ENCODE measurements at places on chromosomes 2 and 18.

DNA sequence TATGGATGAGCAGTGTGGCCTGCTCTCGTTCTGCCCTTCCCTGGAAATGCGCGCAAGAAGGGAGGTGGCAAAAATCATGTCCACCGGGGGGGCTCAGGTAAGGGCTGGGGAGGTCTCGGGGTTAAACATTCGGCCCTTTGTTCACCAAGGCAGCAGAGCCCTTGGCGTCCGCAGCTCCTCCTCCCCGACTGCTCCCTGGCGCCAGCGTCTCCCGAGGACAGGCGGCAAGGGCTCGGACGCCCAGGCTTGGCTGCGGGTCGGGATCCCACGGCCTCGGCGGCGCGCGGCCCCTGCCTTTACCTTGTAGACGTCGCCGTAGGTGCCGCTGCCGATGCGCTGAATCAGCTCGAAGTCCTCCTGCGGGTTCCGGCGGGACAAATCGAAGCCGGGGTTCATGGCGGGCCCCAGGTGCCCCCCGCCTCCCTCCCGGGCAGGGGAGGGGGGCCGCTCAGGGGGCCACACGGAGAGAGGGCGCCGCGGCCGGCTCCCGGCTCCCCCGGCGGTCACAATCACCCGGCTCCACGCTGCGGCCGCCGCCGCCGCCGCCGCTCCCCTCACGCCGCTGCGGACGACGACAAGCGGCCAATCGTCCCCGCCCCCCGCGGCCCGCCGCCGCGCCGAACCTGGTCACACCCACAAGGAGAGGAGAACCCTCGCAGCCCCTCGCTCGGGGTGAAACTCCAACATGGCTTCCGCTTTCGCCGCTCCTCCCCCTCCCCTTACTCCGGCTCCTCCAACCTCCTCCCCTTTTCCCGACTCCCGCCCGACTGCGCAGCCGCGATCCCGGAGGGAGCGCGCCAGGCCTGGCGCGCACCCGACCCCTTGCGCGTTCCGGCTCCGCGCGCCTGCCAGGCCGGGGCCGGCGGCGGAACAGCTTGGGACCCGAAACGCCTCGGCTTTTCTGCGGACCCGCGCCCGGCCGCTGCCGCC is at the start of gene MAP4K3:
Gene MAP4K3, minus strand, starts transcription at position 694 of the 930 bp plus-strand sequence. Its CDS starts 298 bp downstream, at position 396.
- DNase-seq = peak; percentile 84

- DNase-seq = no peak
Observed at GRCh38 chr2:233267516-233268245, 16.2 kb downstream of the ATG16L1 start.

GRCh38 chr2:67455219-67456142 is 58.3 kb downstream of the ETAA1 start:
- DNase-seq = no peak

- DNase-seq = no peak
Observed at GRCh38 chr18:43192408-43192807, 76.9 kb upstream of the RIT2 start.

GRCh38 chr2:9910699-9911098 is 40.8 kb upstream of the GRHL1 start:
- DNase-seq = no peak

GRCh38 chr2:39618236-39618635 is 47.5 kb upstream of the TMEM178A start:
- DNase-seq = no peak

DNA sequence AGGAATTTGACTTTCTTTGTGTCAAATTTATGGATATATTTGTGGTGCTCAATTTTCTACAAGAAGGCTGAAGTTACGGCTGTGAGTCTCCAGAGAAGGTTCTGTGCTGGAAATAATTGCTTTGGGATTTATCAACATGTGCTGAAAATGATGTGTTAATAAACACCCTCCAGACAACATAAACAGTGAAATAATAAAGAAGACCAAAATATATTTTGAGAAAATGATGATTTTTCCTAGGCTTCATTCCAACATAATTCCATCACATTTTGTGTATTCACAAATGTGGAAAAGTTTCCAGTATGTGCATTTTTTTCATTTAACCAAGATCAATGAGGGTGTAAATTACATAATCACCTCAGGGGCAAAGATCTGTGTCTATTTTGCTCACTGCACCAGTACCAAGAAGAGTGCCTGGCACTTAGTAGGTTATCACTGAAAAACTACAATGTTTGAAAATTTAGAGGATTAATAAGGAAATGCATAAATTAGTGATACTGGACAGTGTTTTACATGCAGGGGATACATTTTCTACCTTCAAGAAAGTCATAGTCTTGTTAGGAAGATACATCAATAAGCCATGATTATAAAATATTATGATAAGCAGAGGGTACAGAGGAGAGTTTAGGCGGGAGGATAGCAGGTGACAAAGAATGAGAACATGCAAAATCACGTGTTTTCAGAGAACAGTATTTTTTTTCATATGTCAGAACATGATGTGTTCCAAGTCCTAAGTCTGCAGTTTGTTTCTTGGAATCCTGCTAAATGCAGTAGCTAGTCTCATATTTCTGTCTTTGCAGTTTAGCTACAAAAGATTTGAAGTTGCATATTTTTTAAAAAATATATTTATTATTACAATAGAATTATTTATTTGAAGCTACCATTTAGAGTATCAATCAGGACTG is 127.6 kb upstream of the DLGAP1 start:
- DNase-seq = no peak

DNA sequence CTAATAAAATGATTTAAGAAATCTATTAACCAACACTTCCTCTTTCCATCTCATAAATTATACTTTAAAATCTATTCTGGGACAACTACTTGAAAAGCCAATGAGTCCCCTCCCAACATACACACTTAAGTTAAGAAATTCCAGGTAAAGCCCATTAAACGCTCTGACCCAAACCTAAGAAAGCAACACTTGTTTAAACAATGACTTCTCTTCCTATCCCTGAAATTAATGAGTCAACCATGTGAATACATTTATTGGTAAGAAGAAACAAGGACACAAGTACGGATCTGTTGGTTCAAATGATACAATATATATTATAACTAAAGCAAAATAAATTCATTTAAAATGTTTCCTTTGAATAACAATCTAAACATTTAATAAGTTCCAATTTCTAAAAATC is 279.4 kb downstream of the ERBB4 start:
- DNase-seq = no peak

DNA sequence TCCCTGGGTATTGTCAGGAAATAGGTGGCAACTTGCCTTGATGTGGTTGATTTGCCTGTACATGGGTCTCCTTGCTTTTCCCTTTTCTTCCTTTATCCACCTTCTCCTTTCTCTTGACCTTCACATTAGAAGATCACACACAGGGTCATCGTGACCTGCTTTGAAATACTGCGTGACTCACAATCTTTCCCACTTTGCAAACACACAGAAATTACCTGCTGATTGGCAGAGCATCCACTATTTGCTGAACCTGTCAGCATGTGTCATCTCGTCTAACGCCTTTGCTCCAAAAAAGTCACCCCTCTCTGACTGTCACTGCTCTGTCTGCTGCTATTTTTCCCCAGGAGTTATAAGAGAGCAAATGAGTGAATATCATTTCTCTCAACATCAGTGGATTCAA is 60.8 kb downstream of the MYO3B start:
- no peak for DNase-seq

DNA sequence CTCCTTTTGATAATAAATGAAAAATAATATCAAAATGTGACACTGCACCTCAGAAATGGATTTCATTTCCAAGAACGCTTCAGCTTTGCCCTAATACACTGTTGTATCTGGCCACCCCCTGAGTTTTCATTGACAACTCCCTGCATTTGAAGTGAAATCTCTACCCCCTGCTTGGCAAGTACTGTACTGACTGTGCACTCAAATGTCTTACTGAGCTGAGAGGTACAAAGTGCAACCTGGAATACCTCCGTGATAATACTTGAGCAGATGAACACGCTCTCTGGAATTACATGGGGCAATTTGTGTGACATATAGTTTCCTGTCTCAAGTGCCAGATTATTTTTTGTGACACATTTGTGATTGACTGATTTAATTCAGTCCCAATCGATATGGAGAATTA is 231.1 kb downstream of the LRP1B start:
- DNase-seq = no peak

DNA sequence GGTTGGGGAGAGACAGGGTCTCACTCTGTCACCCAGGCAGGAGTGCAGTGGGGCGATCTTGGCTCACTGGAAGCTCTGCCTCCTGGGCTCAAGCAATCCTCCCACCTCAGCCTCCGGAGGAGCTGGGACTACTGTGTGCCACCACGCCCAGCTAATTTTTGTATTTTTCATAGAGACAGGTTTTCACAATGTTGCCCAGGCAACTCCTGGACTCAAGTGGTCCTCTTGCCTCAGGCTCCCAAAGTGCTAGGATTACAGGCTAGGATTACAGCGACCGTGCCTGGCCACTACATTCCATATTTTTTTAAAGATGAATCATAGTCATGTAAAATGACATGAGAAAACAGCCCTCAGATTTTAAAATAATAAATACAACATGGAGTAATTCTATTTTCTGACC is 32.3 kb downstream of the CWC22 start:
- no peak for DNase-seq

DNA sequence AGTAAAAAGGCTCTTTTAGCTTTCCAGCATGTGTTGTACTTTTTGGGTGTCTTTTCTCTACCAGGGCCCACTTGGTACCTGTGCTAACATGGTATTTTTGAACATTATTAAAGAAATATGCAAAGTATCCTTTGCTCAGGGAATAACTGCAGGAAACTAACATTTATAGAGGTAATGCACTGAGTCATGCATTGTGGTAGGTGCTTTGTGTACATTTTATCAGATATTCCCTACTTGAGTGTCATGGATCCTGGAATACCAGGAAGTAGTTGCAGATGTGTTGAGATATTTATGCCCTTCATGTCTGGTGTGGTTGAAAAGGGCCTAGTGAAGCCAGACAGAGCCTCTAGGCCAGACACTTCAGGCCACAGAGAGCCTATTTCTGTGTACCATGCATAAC is 215.5 kb upstream of the CYRIA start:
- DNase-seq = no peak

GRCh38 chr18:28013066-28013465 is 163.9 kb downstream of the CDH2 start:
- DNase-seq = no peak

DNA sequence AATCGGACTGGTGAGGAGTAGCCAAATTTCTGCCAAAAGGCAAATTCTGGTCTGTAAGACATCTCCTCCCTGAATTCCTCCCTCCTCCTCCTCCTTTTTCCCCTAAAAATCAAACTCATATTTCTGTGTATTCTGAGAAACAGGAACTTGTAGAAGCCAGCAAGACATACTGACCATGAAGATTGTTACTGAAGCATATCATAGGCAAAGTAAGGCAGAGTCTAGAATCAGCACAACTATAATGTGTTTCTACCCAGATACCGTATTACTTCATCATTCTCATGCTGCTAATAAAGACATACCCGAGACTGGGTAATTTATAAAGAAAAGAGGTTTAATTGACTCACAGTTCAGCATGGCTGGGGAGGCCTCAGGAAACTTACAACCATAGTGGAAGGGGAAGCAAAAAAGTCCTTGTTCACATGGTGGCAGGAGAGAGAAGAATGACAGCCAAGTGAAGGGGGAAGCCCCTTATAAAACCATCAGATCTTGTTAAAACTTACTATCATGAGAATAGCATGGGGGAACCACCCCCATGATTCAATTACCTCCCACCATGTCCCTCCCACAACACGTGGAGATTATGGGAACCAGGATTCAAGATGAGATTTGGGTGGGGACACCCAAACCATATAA is 24.9 kb upstream of the EPC2 start:
- no peak for DNase-seq

GRCh38 chr2:189327879-189328847 is 113.1 kb upstream of the WDR75 start:
- peak; percentile 78 for DNase-seq

DNA sequence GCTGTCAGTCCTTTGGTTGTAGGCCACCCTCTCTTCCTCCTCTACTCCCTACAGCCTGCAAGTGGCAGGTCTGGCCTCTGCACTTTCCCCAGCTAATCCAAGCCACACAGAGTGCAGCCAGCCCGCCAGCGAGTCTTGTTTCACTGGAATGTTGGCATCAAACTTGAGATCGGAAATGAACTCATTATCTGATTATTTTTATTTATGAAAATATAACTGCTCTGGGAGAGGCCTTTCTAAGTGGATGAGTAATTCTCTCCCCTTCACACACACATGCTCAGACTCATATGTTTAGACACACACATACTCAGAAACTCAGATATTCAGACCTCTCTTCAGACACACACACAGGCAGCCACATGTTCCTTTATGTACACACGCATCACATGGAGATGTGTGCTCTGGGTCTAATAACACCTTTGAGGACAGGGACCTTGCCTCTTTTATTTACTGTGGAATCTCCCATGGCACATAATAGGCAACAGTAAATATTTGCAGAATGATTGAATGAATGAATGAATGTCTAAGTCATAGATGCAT is 151.3 kb downstream of the ZFP36L2 start:
- DNase-seq = peak; percentile 94

DNA sequence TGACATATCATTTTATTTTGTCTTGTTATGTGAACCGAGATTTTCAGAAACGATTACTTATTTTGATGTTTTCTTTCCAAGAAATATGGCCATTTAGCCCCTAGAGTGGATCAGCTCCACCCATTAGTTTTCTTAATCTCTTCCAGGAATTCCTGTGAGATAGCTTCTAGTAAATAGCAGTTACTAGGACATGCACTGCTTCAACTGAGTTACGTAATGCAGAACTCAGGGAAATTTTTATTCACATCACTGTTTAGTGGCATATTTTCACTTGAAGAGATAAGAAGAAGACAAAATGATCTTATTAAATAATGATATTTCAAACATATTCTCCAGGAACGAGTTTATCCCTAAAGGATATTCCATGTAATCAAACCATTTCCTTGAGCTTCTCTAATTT is 573.5 kb upstream of the CNTNAP5 start:
- no peak for DNase-seq

- no peak for DNase-seq
Observed at GRCh38 chr2:177783835-177784744, 288.5 kb downstream of the PDE11A start.

DNA sequence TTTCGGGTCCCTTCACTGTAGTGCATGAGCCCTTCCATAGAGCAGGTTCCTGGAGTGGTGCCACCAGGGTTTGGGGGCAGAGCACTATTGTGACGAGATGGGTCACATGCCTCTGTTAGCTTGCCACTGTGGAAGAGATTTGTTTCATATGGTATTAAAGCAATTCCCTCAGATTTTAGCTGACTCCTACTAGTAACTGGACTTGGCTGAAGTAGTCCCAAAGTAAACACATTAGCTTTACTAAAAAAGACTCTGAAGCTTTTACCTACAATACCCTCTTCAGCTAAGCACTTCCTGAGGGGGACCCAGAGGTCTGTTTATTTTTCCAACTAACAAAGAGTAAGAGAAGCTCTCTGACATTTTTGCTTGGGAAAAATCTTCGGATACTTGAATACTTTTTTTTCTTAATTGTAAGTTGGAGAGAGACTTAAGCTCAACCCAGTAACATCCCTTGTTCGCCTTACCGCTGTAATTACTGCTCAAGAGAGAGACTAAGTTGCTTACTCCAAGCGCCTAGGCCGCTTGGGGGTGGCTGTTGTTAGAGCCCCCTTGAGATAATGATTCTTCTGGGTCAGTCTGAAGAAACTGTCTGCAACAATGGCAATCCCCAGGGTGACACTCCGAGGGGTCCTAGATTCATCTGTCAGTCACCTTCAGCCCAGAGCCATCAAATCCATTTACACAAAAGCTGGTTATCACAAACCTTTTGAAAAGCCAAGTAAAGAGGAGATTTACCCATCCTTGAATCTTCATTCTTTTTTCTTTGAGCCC is 177.4 kb downstream of the FIGN start:
- no peak for DNase-seq

All from fibroblast of skin of left biceps (primary cell).